ENCODE measurements at places on chromosomes 6 and 20. TPM values are rescaled to one million over a fixed set of nuclear protein-coding genes. Genes with fewer than 3 reads are reported as not detected.

Gene SLC17A1
- polyA plus RNA-seq = not detected

Gene GNMT
- not detected for polyA plus RNA-seq

Gene PCMTD2
- polyA plus RNA-seq = 22.6 TPM

Gene FLRT3
- 8.2 TPM for polyA plus RNA-seq

Gene ZBP1
- polyA plus RNA-seq = not detected

Gene REM1
- polyA plus RNA-seq = not detected

Gene DAAM2
- polyA plus RNA-seq = not detected

Gene MLN
- polyA plus RNA-seq = not detected

Gene PTCHD4
- 38.7 TPM for polyA plus RNA-seq

Gene MOXD1
- not detected for polyA plus RNA-seq

Gene JAG1
- 1.1 TPM for polyA plus RNA-seq

Gene ENPP3
- not detected for polyA plus RNA-seq

Gene PREX1
- polyA plus RNA-seq = 3.0 TPM

Gene NDUFAF5
- polyA plus RNA-seq = 92.6 TPM

Gene FABP7
- 164 TPM for polyA plus RNA-seq

Gene CLPSL1
- polyA plus RNA-seq = not detected

Gene CNPY3
- polyA plus RNA-seq = 10.8 TPM

Gene SLA2
- not detected for polyA plus RNA-seq

Gene DZANK1
- 6.2 TPM for polyA plus RNA-seq

Gene RFX6
- polyA plus RNA-seq = not detected

Gene HLA-DPB1
- polyA plus RNA-seq = 112 TPM

Gene HLA-DOB
- not detected for polyA plus RNA-seq

Gene ZNF311
- 0.77 TPM for polyA plus RNA-seq

Gene RSPO3
- 69.2 TPM for polyA plus RNA-seq

Measured in Purkinje cell (primary cell).